ENCODE measurements at places on chromosomes 3 and 15. TPM values are rescaled to one million over a fixed set of nuclear protein-coding genes. Genes with fewer than 3 reads are reported as not detected.

CFAP91 gene
- total RNA-seq, result not detected

CYP1A2 gene
- not detected for total RNA-seq

ATXN7 gene
- 15.2 TPM for total RNA-seq

MYO1E gene
- 37.5 TPM for total RNA-seq

GRCh38 chr3:47380601-47381316 is at the start of gene PTPN23:
TSS of gene PTPN23 (plus strand) at chr3:47381021. CDS start at chr3:47381097, 76 bp downstream.
- DNase-seq, result peak; percentile 97

DNA sequence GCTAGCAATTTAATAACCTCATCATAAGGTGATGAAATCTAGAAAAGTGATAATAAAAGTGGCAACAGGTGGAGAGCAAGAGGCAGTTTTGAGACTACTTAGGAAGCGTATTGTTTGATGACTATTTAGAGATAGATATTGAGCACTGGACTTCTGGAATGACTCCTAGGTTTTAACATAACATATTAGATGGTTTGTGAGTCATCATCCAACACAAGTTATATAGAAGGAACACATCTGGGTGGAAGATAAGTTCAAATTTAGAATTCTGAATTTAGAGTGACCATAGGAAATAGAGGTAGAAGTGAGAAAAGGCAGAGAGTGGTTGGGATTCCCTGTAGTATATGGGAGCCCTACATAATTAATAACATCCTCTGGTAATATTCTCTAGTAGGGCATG is 282.8 kb upstream of the ALCAM start:
- DNase-seq, result no peak

DNA sequence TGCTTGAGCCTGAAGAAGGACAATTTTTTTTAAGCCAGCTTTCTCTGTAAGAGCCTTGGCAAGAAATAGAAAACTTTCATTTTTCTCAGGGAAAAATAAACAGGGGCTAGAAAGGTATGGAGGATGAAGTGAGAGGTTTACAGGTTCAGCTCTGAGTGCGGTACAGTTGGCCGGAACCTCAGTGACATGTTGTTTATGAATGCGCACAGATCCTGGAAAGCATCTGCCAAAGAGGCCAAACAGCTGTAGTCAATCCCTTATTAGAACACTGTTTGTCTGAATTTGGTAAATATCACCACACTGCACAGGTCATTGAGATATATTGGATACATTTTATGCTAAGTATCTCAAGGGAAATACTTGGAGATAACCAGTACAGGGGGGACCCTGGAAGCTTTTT is 561.8 kb upstream of the MDFIC2 start:
- no peak for DNase-seq

GRCh38 chr3:105304487-105304886 is 62.2 kb upstream of the ALCAM start:
- no peak for DNase-seq

DNA sequence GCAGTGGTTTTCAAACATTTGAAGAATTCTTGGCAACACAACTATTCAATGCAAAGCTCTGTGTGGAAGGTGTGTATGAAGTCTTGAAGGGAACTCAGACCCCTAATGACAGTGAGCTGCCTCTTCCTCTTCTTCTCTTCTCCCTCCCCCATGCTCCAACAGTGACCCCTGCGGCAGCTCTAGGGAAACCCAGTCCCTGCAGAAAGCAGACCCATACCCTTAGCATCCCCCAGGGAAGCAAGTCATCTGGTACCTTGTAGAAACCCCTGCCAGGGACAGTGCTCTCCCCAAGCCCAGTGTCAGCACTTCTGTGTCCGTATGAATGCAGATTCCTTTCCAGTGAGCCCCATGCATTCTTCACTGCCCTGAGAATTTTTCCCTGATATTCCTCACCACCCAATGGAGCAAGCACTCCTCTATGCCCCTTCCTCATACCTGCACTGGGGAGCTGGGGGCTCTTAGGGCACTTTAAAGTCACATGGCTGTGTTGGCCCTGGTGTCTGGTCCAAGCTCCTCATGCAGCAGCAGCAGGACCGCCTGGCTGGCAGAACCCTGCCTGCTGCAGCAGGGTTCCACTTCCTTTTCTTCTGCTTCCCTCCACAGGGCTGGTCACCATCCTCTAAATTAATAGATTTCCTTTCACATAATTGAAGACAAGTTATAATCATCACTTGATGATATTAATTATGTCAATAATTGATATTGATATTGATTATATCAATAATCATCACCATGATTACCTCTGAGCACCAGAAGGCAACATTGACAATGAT is 442.5 kb downstream of the EPHB1 start:
- no peak for DNase-seq

DNA sequence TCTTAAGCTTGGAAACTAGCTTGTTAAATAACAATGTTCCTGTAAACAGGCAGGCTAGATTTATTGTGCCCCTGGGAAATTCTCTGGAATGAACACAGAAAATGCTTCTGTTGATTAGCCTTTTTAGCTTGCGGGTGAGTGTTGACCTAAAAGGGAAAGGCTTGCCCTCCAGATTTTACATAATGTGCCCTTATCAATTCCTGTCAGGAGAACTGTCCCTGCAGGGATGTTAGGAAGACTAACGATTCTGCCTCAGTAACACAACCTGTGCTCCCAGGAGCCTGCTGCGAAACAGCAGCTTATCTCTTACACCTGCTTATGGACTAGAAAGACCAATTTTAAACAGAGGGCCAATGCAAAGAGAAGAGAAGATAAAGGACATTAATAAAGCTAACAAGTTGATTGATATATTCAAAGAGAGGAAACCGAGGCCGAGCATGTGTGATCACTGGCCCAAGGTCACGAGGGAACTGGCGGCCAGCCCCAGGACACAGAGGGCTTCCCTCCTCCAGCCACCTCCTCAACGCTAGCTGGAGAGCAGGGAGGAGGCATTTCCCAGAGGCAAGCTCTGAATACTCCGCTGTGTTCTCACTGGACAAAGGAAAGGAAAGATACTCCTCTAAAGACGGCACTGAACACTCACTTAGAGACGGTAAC is 48.4 kb upstream of the TJP1 start:
- no peak for DNase-seq

GRCh38 chr15:93837450-93837849 is 393.9 kb upstream of the MCTP2 start:
- DNase-seq, result no peak

All from NCI-H460 (cell line).